ENCODE measurements at places on chromosomes 2 and 18. TPM values are rescaled to one million over a fixed set of nuclear protein-coding genes. Genes with fewer than 3 reads are reported as not detected.

CXCR2 gene
- polyA plus RNA-seq = 0.25 TPM

SYT4 gene
- polyA plus RNA-seq = 0.45 TPM

DUSP2 gene
- 8.9 TPM for polyA plus RNA-seq

ACMSD gene
- 0.20 TPM for polyA plus RNA-seq

GPATCH11 gene
- polyA plus RNA-seq = 11.4 TPM

LCT gene
- not detected for polyA plus RNA-seq

RFTN2 gene
- polyA plus RNA-seq = 15.1 TPM

TRIM43 gene
- not detected for polyA plus RNA-seq

POTEJ gene
- not detected for polyA plus RNA-seq

- no peak for DNase-seq
Measured at GRCh38 chr18:55221622-55222021, 262.4 kb upstream of the CCDC68 start.

DNA sequence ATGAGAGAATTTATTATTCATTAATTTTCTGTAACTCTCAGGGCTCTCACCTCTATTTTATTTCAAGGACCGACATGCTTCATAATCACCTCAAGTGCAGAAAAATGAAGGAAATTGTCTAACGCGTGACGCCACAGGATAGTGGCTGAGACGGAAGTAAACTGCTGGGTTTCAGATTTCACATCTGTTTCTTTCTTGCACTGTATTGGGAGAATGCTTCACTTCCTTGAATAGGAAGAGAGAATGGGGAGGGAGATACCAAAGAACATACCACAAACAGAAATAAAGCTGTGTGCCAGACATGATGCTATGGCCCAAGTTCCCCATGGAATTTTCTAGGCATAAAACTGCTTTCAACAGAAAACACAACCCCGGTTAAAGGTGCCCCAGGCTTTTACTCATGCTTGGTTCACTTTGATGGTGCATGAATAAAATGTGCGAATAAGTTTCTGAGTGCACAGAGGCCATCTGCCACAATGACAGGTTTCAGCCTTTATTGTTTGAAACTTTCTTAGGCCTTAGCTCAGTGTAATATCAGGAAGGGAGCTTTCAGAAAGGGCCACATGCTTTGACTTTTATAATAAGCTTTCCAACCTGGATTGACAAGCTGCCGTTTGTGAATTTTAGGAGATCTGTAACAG lies 1116.4 kb downstream of the SOCS6 start:
- no peak for DNase-seq

- no peak for DNase-seq
Measured at GRCh38 chr2:137172162-137172561, 406.8 kb downstream of the THSD7B start.

DNA sequence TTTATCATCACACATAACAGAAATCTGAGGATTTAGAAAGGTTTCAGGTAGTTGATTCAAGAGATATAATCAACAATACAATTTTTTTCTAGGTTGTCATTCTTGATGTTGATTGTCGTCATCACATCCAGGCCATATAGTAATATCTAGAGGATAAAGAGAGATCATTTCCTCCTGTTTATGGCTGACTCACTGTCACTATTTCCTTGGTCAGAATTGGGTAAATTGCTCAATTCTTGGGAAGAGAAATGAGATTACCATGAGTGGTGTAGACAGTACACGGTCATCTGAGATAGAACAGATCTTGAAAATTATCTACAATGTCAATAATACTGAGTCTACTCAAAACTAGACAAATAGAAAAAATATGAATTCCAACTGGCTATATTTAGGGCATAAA lies 78.8 kb downstream of the ZNF804A start:
- no peak for DNase-seq

DNA sequence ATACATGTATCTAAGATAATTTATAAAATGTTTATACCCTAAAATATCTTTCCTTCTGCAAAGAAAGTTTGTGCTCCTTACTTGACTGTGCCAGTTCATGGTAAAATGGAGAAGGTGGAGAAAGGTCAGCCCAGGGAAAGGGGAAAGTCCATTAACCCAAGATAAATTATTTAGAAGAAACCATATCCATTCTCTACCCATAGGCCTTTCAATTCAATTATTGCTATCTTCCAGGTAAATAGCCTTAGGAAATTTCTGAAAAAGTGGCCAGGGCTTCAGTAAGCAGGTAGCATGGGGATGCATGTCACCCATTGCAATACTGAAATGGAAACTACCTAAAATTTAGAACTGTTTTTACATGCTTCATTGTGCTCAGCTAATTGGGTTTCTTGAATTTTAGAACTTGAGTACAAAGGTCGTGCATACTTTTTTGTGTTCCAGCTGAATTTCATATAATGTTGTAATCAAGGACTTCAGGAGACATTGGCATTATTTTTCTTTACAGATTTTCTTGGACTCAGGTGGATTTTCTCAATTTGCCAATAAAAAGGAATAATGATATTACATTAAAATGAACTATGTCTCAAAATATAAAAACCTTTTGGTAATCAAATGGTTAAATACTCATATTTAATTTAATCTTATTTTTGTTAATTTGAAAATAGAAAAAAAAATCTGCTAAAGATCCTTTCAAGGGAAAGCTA lies 124.9 kb downstream of the CSRNP3 start:
- DNase-seq = no peak

- DNase-seq = no peak
Measured at GRCh38 chr2:239396881-239397681, 3.7 kb downstream of the HDAC4 start.

DNA sequence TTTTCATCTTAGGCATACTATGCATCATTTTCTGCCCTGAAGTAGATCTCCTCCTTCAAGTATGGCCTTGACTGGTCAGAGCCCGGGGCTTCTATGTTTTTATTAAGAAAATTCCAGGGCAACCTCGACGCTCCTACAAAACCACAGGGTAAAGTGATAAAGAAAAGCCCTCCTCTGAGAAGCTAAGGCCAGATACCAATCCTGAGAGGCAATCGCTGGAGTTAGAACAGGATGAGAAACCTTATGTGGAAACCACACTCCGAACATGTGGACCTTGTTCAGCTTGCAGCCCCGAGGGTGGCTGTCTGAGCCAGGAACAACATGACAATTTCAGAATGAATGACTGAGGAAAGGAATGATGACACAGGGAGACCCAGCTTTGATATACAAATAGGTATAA lies 35.6 kb downstream of the RMC1 start:
- no peak for DNase-seq

DNA sequence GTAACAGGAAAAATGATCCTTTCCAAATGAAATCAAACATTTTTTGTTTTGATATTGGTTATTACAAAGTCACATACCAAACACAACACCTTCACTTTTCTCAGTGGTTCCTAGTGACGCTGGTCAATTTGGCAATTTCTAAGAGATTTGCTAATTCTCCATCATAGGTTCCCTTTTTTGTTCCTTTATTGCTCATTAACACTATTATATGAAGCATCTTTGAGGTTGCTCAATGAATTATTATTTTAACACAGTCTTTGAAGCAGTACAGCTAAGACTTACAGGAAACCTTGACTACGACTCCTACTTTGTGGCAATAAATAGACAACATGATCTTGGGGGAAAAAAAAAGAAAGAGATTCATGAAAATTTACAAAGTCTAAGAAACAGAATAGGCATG lies 152.2 kb upstream of the VRK2 start:
- no peak for DNase-seq

- DNase-seq = no peak
Measured at GRCh38 chr18:9109523-9109922, 7.0 kb downstream of the NDUFV2 start.

DNA sequence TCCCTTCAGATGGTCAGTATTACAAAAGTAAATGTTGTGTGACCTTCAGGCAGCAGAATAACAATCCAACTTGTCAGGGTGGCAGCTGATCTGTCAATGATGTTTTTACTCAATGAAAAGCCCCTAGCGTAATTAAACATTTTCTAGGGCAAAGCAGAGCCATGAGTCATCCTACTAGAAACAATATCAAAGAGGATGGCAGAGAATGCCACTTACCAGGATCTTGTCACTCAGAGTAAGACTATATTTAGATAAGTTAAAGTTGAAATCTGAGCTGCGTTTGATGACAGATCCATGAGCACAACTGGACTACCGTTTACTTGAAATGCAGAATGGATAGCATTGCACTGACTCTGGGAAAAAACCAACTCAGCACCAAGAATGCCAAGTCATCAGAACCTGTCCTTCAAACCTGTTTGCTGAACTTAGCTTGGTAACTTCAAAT lies 612.6 kb upstream of the ACVR2A start:
- no peak for DNase-seq

DNA sequence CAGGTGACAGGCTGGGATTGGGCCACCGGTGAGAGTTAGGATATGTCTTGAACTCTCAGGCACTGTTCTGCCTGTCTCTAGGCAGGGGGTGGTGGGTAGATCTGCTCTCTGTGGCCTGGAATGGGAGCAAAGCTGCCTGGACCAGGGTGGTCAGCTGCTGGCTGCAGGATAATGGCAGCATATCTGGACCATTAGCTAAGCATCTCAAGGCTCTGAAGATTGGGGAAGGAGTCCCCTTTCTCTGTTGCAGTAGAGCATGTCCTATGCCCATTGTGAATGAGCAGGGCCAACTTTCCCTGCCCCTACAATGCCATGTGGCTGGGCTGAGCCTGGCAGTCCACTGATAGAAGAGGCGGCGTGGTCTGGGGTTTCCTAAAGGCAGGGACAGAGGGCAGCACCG lies 34.6 kb downstream of the LOXHD1 start:
- DNase-seq = no peak

DNA sequence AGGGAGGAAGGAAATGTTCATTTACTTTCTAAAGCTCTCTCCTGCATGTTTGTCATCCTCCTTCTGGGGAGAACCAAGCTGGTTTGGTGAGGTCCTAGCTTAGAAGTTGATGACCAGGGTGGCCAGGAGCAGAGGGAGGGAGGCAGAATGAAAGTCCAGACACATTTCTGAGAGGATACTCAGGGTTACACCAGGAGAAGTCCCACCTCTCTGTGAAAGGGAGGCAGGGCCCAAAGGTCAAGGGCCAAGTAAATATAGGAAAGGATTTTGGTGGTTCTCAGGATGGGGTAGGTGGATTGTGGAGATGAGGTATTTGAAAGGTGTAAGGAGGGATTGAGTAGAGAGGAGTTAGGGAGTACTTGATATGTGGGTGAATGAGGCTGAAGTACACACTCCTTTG lies 58.0 kb upstream of the FBXO11 start:
- DNase-seq = no peak

DNA sequence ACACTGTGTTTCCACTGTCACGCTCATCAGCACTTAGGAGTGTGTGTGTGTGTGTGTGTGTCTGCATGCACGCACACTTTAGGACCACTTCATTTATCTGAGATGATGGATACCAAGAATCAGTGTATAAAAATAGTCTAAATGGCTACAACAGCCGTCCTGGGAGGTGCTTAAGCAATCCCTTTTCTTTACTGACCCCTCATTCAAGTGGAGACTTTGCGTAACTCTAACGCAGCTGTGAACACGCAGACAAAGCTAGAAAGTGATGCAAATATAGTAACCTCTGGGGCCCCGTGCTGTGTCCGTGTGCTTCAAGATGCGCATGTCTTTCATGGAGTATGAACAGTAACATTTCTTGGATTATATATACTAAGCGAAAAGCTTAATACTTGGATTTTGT lies 40.4 kb upstream of the RBM44 start:
- DNase-seq = no peak

GRCh38 chr2:120094795-120095194 lies 81.9 kb downstream of the EPB41L5 start:
- DNase-seq = no peak

DNA sequence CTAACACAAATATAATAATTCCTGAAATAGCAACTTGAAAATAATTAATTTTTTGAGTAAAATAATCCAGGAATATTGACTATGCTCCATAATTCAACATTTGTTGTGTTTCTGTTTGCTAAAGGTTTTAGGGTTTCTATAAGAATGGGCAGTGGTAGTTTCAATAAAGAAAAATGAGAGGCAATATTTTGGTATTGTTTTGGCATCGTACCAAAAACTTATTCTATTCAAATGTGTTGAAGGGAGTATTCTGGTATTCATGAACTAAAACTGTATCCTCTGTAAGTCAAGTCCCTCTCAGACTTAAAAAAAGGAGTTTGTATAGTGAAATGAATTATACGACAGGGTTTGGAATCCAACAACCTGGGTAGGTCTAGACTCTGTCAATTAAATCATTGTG lies 1245.6 kb upstream of the CELF4 start:
- no peak for DNase-seq

DNA sequence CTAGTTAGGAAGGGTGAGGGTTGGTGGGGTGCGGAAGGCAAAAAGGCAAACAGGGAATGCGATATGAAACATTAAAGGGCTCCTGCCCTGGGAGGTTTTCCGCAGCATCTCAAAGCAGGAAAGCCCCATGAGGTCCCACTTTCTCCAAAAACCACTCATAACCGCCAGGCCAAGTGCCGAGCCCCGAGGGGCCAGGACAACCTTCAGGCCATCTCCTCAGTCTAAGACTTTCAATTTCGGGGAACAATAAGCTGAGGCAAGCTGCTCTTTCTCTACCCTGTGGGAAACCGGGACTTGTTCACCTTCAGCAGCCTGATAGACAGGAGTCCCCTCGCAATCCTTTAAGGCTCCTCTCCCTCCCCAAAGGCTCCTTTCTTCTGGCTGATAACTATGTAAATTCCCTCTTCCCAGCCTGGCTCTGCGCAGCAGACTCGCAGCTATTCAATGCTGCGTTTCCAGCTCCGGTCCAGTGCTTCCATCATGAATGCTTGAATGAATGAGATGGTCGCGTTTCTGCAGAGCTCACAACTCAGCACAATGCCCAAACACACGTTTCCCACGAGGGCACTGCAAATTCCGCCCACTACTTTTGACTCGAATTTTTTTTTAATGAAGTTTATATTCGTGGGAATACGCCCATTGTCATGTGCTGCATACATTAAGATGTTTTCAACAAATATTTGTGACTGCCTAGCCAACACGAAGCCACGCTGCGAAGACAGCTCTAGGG lies 1.4 kb downstream of the LAMA1 start:
- no peak for DNase-seq

DNA sequence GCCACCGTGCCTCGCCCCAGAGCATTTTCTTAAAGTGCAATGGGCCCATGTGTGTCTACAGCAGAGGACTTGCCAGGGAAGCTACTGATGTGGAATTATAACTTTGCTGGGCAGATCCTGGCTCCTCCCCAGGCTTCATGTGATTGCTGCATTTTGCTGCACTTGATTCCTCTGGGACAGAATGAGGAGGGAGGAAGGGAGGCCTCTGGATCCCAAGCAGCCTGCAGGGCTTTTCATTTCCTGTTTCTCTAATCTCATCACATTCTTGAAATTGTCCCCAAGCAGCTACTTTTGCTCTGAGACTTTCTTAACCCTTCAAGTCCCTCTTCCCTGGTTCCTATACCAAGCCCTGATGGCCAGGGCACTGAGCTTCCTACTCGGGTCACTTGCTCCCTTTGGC lies 134.4 kb upstream of the SEC11C start:
- no peak for DNase-seq

Measured in muscle of arm (tissue), 14 donors.